Melanocyte of skin (primary cell): ENCODE measurements at places on chromosomes 3 and 15. TPM values are rescaled to one million over a fixed set of nuclear protein-coding genes. Genes with fewer than 3 reads are reported as not detected.

The ZNF860 gene
- 2.9 and 5.0 TPM in 2 replicates for total RNA-seq

The FETUB gene
- not detected in 2 replicates for total RNA-seq

The SAMMSON gene
- total RNA-seq: under 0.01 and 2.9 TPM in 2 replicates

The A4GNT gene
- not detected in 2 replicates for total RNA-seq

The NR2E3 gene
- not detected in 2 replicates for total RNA-seq

The FGF7 gene
- under 0.01 TPM in 1 of 2 replicates, not detected in the other for total RNA-seq

The RTP4 gene
- 33.8 and 56.8 TPM in 2 replicates for total RNA-seq

The SPINT1 gene
- total RNA-seq: 15.7 and 19.0 TPM in 2 replicates

The CLCN2 gene
- 4.9 and 6.7 TPM in 2 replicates for total RNA-seq

The CCDC9B gene
- total RNA-seq: 26.1 and 30.3 TPM in 2 replicates

The SEMA3B gene
- total RNA-seq: 3.8 and 4.7 TPM in 2 replicates
